ENCODE measurements at places on chromosomes 13 and 19.

DNA sequence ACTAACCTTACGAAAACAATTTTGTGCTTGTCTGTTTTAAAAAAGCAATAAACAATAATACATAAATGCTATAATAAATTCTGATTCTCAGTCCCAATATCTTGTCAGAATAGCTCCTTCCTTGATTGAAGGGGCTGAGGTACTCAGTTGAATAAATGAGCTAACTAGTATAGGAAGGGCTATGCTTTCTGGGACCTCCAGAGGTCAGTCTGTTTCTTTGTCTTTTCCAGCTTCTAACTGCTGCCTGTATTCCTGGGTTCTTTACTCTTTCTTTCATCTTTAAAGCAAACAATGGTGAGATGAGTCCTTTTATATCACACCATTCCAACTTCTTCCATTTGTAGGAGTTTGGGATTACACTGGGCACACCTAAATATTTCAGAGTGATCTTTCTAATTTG, 1297.0 kb upstream of the ATXN8OS start:
- DNase-seq: no peak

DNA sequence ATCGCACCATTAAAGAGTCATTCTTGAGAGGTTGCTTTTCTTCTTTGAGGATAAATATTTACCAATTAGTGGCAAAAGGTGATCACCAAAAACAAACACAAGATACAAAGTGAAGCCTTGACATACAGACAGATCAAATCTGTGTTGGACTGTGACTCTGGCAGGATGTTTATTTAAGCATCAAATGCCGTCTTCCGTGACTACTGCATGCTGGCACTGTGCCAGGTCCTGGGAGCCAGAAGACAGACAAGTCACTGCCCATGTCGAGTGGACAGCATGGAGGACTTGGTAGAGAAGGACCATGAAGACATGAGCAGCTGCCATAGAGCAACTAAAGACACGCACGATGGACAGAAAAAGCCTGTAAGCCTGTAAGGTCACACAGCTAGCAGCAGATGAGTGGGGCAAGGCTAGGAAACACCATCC, 92.8 kb upstream of the FARP1 start:
- no peak for DNase-seq

- DNase-seq: no peak
Measured at GRCh38 chr19:1880611-1881392, 4.5 kb downstream of the ABHD17A start.

GRCh38 chr19:30255791-30256495, 116.2 kb upstream of the ZNF536 start:
- no peak for DNase-seq

- DNase-seq: no peak
Measured at GRCh38 chr19:4089400-4089908, 22.8 kb upstream of the ZBTB7A start.

- peak; percentile 66 for DNase-seq
Measured at GRCh38 chr19:10505583-10506229, 2.5 kb upstream of the KEAP1 start.

GRCh38 chr19:12955996-12956395, 1.0 kb downstream of the GADD45GIP1 start:
- no peak for DNase-seq

GRCh38 chr19:46745030-46745429, 827 bp upstream of the FKRP start:
- no peak for DNase-seq

DNA sequence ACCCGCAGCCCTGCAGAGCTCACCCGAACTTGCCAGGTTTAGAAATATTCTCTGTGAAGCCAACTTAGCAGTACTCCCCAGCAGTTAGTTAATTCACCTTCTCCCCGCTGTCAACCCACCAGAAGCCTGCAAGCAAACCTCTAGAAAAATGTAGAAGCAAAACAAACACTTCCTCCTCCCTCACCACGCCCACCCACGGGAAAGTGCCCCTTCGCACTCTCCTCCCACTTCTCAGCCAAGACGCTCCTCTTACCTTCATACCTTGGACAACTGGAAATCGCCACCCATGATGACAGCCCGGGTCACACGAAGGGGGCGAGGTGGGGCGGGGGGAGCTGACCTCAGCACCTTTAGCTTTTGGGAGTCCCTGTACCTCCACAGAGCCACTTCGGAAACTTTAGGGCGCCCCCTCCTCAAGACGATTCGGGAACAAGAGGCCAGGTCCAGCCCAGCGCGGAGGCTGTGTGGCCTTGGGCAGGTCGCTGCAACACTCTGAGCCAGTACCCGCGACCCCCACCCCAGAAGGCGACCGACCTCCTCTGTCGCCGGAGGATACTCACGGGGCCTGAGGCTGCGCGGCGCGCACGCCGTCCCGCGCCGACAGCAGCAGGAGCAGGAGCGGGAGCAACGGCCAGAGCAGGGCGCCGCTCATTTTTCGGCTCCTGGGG, 485 bp downstream of the CPAMD8 start:
- no peak for DNase-seq

GRCh38 chr13:84524586-84524985, 642.3 kb upstream of the SLITRK1 start:
- DNase-seq: no peak

- no peak for DNase-seq
Measured at GRCh38 chr13:64480672-64481071, 2749.5 kb downstream of the PCDH9 start.

GRCh38 chr13:103795892-103796478, 729.8 kb upstream of the SLC10A2 start:
- DNase-seq: no peak

DNA sequence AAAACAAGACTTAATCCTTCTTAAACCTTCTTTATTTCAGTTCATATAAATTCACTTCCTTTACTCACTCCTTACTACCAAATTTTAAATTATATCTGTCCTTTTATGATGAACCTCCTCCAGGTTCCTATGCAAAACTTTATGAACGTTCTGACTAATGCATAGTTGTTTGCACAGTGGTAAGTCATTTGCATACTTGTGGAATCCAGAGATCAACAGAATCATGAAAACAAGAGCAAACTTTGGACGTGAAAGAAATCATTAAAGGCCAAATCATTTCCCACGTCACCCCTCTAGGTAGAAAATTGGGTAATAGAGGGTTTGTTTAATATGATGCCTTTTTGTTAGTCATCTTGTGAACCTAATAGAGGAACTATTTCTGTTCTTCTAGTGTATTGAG, 32.3 kb upstream of the MYCBP2 start:
- no peak for DNase-seq

DNA sequence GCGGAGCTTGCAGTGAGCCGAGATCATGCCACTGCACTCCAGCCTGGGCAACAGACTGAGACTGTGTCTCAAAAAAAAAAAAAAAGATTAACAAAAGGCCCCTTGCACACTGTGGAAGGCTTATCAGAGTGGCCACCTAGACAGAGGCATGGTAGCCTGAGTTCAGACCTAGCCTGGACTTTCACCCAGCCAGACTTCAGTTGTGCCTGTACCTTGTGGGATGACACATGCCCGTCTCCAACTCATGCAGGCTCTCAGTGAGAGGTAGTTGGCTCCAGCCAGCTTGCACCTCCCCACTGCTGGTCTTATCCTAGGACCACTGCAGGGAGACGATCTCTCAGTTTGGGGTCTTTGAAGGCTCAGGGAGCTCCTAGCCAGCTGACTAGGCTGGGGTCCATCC, 52.2 kb downstream of the GATAD2A start:
- DNase-seq: no peak

GRCh38 chr13:50788551-50789210, 54.8 kb downstream of the DLEU7 start:
- DNase-seq: no peak

GRCh38 chr19:28612275-28612769, 600.6 kb downstream of the UQCRFS1 start:
- DNase-seq: no peak

Data from stimulated activated CD4-positive, alpha-beta T cell treated with anti-CD3 and anti-CD28 coated beads, TNF-alpha, amount 100 ng/mL, for 4 hours (primary cell).